Regular cardiac myocyte (primary cell): ENCODE measurements at places on chromosomes 13 and 19. TPM values are rescaled to one million over a fixed set of nuclear protein-coding genes. Genes with fewer than 3 reads are reported as not detected.

PPFIA3 gene
- total RNA-seq, result 1.7 and 4.5 TPM in 2 replicates

SIGLEC12 gene
- not detected in 2 replicates for total RNA-seq

BRSK1 gene
- 3.9 and 6.7 TPM in 2 replicates for total RNA-seq

PSG11 gene
- under 0.01 TPM in 1 of 2 replicates, not detected in the other for total RNA-seq

EBI3 gene
- total RNA-seq, result 0.19 and 0.28 TPM in 2 replicates

ABCC4 gene
- total RNA-seq, result 22.6 and 24.5 TPM in 2 replicates

SCN1B gene
- 1.3 and 2.3 TPM in 2 replicates for total RNA-seq

RDH8 gene
- total RNA-seq, result not detected in 2 replicates

SLAIN1 gene
- 0.38 and 0.56 TPM in 2 replicates for total RNA-seq

ELSPBP1 gene
- not detected in 2 replicates for total RNA-seq

DUXA gene
- not detected in 2 replicates for total RNA-seq

THSD8 gene
- total RNA-seq, result not detected in 2 replicates
